ENCODE measurements at places on chromosomes 3 and 15.

DNA sequence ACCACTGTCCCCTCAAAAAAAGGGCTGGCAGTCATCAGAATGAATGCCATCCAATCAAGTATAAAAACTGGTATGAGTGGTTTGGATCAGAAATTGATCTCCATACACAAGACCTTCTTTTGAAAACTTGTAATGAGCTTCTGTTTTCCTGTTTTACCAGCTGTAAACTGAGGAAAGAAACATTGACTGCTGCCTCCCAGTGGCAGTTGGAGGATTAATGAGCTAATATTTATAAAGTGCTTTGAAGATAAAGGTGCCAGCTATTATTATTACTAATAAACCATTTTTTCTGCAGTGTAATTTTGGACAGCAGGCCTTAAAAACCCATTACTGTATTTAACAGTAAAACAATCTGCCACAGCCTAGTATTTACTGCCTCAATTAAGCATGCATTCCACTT, 11.4 kb downstream of the CHL1 start:
- DNase-seq: no peak

GRCh38 chr15:96693990-96694517, 363.6 kb downstream of the NR2F2 start:
- no peak for DNase-seq

DNA sequence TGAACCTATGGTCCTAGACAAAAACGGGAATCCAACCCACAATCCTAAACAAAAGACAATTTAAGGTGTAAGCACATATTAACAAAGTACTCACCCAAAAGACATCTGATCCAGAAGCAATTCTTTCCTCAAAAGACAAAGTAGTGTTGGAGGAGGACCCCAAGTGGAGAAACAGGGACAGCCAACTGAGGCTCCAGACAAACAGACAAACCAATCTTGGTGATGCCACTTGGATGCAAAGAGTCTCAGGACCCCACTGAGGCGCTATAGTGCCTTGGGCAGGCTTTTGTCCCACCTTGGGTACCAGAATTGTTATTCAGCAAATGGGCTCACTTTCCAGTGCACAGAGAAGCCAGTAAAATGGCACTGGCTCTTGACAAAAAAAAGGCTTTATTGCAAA, 613.8 kb downstream of the DIPK2A start:
- DNase-seq: no peak

DNA sequence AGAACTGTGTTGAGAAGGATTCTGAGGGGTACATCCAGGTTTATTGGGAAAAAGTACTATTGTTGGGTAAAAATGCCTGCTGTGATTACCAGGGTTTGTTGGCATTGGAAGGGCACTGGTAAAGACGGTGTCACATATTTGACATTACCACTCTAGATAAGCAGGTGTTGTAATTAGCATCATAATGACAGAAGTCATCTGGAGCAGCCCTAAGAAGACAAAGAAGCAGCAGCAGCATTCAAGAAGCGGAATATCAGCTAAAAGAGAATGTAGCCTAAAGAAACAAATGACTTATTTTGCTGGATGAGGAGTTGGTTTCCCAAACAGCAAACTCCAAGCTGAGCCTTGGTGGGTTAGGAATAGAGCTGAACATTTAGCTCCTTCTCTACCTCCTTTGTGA, 30.5 kb upstream of the ZFAND6 start:
- DNase-seq: no peak

- DNase-seq: no peak
These were observed 106.6 kb downstream of the MECOM start for GRCh38 chr3:169556909-169557308.

DNA sequence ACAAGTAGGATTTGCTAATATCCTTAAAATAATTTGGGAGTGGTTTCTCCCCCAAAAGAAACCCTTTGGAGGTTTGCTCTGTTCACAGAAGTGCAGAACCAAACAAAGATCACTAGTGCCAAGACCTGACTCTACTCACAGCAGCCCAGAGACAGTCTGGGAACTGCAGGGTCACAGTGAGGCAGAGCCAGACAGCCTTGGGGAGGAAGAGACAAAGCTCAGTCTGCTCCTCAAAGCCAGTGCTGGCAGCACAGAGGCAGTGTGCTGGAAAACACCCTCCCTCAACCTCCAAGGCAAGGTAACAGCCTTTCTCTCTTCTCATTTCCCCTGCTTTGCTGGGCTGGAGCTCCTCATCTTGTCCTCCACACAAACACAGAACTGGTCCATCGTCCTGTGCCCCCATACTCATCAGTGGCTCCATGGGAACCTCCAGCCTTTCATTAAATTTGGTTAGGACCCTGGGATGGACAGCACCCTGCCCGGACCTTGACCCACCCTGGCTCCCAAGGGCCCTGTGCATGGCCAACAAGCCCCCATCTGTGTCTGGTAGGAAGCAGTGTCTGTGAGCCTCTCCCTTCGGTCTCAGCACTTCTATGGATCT, 12.6 kb downstream of the RAB6B start:
- DNase-seq: no peak

DNA sequence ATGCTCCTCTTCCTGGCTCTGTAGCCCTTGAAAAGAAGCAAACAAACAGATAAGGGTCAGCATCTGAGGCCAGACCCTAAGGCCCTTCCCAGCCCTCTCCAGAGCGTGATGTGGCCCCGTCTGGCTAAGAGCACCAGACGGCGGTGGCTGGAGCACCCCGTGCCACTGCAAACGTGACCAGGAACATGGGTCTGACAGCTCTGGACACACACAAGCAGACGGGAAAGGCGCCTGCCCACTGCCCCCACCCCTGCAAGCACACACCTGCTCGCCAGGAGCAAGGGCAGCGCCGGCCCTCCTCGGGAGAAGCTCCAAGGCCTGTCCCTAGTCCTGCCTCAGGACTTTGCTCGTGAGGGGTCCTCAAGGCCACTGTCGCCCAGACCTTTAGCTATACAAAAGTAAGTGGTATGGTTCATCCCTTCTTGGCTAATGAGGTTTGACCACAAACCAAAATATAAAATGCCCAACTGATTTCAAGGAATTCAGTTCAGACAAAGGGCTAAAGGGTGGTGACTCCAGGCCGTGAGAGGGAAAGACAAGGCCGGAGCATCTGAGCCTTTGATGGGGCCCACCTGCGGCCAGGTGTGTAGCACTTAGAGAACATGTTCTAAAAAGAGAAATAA, 90.4 kb downstream of the XXYLT1 start:
- no peak for DNase-seq

DNA sequence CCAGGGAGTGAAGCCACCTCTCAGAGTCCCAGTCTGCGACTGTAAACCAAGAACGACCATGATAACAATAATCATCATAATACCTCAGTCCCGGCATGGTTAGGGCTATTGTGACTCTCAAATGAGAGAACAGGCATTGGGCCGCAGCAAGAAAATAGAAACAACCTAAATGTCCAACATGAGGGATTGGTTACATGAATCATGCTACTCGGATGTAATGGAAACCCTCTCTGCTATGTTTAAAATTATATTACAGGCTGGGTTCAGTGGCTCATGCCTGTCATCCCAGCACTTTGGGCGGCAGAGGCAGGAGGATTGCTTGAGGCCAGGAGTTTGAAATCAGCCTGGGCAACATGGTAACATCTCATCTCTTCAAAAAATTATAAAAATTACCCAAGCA, 2.8 kb downstream of the CPN2 start:
- DNase-seq: no peak

GRCh38 chr3:67540198-67540894, 114.1 kb downstream of the SUCLG2 start:
- no peak for DNase-seq

DNA sequence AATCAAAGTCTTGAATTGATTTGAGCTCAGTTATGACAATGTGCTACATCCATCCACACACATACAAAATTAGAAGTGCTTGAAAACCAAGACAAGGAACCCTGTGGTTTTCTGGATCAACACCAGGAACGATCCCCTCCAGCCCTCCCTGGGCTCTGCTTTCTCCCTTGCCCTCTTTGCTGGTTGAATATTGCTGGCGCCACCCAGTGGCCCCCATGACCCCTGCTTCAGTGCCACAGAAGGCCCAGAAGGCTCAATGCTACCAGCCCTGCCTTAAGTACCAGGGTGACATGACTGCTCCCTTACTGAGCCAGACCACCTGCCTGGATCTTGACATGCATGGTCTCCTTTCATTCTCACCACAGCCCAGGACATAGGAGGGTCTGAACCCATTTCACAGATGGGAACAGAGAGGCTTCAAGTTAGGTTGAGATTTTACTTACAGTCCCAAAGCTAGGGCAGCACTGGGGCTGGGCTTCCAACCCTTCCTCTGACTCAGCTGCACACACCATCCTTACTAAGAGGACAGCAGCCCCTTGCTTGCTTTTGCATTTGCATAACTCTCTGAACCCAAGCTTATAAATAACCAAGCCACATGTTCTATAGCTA, 15.0 kb downstream of the IL12A start:
- peak; percentile 44 for DNase-seq

GRCh38 chr15:59420986-59421618, 16.9 kb upstream of the FAM81A start:
- no peak for DNase-seq

DNA sequence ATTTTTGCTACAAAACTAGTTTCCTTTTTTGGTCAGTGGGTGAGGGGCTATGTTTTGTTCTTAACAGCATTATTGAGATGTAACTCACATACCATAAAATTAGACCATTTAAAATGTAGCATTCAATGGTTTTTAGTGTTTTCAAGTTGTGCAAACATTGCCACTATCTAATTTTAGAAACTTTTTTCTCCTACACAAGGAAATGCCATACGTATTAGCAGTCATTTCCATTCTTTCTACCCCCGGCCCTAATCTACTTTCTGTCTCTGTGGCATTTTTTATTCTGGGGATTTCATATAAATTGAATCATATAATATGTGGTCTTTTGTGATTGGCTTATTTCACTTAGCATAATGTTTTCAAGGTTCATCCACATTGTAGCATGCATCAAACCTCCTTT, 55.0 kb upstream of the TIPARP start:
- DNase-seq: peak; percentile 32

DNA sequence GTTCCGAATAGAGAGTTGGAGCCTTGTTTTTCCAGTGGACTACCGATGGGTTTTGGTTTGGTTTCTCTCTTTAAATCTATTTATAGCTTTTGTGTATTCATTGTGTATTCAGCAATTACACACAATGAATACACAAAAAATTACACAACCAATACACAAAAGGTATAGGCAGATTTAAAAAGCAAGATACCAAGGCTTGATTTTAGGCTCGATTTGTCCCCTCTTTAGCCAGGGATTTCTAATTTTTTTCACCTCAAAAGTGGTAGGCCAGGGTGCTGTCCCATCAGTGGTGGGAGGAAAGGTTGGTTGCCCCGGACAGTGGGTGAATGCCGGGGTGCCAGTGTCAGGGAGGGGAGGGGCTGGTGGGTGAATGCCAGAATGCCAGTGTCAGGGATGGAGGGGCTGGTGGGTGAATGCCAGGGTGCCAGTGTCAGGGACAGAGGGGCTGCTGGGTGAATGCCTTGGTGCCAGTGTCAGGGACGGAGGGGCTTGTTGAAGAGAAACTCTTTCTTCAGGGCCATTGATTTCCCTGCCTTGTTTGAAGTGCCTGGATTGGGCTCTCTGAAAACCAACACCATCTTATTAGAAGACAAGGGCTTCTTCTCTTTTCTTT, 186.2 kb downstream of the GOLGA6L6 start:
- peak; percentile 28 for DNase-seq

- no peak for DNase-seq
These were observed 162.7 kb upstream of the AGTR1 start for GRCh38 chr3:148535001-148535400.

- DNase-seq: no peak
These were observed 2.4 kb upstream of the ELP6 start for GRCh38 chr3:47515864-47516319.

DNA sequence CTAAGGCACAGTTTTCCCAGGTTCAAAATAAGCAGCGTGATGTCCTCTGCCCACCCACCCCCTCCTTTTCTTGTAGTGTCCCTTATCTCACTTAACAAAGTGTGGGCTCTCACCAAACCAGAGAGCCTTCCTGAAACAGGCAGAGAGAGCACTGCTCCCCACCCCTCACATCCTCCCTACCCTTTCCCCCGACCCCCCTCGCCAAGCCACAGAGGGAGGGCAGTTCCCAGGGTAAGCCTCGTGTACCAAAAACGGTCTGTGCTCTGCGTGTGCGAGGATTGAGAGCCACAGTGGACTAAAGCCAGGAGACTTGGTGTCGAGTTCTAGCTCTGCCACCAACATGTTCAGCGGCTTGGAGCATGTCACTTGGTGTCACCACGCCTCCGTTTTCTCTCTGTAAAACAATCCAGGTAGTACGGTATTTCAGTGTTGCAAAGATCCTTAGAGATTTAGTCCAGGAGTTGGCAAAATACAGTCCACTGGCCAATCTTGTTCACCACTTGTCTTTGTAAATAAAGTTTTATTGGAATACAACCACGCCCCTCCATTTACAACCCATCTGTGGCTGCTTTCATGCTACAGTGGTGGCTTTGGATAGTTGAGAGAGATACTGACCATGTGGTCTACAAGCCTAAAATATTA, 249.9 kb downstream of the OPA1 start:
- DNase-seq: no peak

GRCh38 chr3:50268703-50269451, at the start of gene SEMA3B:
SEMA3B (plus strand) TSS chr3:50269147; CDS start chr3:50269241, 94 bp downstream.
- DNase-seq: peak; percentile 74

- peak; percentile 16 for DNase-seq
These were observed 1.4 kb downstream of the WDR76 start for GRCh38 chr15:43828061-43828657.

DNA sequence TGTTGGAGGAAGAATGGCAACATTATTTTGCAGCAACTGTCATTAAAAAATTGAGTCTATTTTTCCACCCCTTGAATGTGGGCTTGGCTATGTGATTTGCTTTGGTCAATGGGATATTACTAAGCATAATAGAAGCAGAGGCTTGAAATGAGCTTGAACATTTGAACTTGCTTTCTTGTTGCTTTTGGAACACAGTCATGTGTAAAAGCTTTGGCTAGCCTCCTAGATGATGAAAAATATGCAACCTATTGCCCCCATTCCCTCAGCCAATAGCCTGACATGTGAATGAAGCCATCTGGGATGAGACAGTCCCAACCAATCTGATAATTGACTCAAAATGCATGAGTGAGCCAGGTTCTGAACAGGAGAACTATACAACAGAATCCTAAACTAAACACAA, 78.4 kb downstream of the PLSCR2 start:
- peak; percentile 10 for DNase-seq

GRCh38 chr3:76310667-76311066, 525.3 kb upstream of the ZNF717 start:
- DNase-seq: no peak

GRCh38 chr3:183259621-183260020, 6.6 kb downstream of the B3GNT5 start:
- DNase-seq: no peak

All from hepatic stellate cell (primary cell).